ENCODE measurements at places on chromosomes 3 and 15. TPM values are rescaled to one million over a fixed set of nuclear protein-coding genes. Genes with fewer than 3 reads are reported as not detected.

Gene ARL8B
- total RNA-seq = 63.4 TPM

GRCh38 chr3:9316881-9317361 lies 45.9 kb upstream of the THUMPD3 start:
- no peak for DNase-seq

Gene SRGAP3
- total RNA-seq = 2.7 TPM

Gene SPESP1
- 1.3 TPM for total RNA-seq

DNA sequence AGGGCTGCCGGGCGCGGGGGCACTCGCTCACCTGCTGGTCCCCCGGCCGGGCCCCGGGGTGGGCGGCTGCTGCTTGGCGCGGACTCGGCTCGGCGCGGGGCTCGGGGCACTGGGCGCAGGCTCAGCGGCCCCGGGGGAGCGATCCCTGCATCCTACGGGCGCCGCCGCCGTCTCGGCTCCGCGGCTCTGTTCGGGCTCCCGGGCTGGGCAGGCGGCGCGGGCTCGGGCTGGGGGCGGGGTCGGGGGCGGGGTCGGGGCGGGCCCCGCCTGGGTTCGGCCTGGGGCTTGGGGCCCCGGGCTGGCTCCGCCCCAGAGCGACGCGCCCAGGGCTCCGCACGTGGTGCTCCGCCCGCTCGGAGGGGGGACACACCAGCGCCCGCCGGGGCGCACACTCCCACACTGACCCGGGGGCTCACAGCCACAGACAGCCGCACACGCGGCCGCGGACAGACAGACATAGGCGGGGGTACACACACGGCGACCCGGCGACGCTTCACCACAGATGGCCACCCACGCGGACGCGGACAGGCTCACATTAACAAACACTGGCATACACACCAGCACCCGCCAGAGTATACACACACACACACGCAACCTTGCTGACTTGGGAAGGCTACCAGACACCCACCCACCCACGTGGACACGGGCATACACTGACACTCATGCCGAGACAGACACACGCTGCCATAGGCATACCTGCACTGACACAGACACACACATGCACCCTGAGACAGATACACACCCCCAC lies at the start of gene SCN5A:
TSS of gene SCN5A (minus strand) at position 188 of the 748 bp plus-strand sequence. CDS start 16,380 bp downstream, outside the sequence.
- peak; percentile 89 for DNase-seq

Gene SPSB4
- total RNA-seq = 1.1 TPM

Gene CYP1A2
- not detected for total RNA-seq

Data from mesenteric fat pad (tissue), 1 donor.